SJSA1 (cell line): ENCODE measurements at places on chromosomes 5 and 9. TPM values are rescaled to one million over a fixed set of nuclear protein-coding genes. Genes with fewer than 3 reads are reported as not detected.

DNA sequence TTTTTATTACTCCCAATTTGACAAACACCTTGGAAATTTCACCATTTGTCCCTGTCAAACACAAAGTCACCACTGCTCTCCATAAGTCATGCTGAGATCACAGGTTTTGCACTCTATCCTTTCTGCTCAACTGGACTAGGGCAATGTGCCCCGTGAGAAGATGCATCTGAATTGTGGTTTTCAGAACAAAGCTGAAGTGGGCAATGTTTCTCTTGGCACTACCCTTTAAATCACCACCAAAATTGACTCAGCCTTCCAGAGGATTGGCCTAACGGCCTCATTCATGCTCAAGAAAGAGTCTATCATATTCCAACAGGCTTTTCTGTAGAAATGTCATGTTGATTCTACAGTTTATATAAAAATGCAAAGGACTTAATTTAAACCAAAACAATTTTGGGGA is 81.0 kb upstream of the TRIO start:
- DNase-seq: no peak

Gene RNF208
- not detected in 2 replicates for total RNA-seq

DNA sequence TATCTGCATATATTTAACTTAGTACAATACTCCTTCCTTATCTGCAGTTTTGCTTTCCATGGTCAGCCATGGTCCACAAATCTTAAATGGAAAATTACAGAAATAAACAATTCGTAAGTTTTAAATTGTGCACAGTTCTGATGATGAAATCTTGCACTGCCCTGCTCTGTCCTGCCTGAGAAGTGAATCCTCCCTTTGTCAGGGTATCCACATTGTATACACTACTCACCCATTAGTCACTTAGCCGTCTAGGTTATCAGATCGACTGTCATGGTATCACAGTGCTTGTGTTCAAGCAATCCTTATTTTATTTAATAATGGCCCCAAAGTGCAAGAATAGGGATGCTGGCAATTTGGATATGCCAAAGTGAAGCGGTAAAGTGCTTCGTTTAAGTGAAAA is 8.3 kb upstream of the YTHDC2 start:
- peak; percentile 37 for DNase-seq

DNA sequence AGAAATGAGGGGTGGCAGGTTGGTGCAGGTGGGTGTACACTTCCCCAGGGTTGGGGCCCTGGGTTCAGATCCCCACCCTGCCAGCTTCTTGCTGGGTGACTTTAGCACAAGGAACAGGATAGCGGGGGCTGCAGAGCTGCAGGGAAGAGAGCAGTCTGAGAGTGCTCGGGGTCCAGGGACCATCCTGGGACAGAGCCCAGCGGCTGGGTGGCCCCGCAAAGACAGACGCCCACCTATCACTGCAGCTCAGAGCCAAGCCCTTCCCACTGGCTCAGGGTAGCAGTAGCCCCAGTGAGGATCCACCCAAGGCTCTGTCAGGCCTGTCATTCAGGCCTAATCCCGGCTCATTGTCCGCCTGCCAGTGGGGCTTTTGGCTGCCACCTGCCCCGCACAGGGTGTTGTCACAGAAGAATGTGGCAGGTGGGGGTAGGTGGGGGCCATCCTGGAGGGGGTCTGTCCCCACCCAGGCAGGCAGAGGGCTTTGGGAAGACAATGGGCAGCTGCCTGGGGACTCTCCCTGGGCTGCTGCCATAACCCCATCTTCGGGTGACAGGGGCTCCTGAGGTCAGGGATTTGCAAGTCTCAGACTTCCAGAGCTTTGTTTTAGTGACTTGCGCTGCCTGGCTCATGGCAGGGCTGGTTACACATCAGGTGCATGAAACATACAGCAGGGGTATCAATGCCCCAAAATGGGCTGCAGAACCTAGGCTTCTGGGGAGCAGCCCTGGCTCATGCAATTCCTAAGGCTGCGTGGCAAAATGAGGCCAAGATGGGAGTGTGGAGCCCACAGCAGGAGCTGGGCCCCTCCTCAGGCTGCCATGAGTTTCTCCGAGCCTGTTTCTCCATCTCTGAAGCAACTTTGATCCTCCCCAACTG is 52.1 kb downstream of the BARX1 start:
- DNase-seq: no peak

DNA sequence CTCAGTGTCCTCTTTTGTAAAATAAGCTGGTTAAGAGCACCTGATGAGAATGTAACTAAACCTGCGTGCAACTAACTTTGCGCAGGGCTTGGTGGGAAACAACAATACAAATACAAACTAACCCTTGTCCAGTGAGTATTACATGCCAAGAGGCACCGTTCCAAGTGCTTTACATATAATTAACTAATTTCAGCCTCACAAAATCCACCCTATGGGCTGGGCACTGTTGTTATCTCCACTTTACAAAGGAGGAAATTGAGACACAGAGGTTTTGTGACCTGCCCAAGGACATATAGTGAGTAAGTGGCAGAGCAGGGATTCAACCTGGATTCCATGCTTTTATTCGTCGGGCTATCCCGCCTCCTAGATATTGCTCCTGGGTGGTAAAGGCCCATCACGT is 26.2 kb upstream of the TNIP1 start:
- no peak for DNase-seq

Gene PCDHB16
- 11.9 and 16.3 TPM in 2 replicates for total RNA-seq

DNA sequence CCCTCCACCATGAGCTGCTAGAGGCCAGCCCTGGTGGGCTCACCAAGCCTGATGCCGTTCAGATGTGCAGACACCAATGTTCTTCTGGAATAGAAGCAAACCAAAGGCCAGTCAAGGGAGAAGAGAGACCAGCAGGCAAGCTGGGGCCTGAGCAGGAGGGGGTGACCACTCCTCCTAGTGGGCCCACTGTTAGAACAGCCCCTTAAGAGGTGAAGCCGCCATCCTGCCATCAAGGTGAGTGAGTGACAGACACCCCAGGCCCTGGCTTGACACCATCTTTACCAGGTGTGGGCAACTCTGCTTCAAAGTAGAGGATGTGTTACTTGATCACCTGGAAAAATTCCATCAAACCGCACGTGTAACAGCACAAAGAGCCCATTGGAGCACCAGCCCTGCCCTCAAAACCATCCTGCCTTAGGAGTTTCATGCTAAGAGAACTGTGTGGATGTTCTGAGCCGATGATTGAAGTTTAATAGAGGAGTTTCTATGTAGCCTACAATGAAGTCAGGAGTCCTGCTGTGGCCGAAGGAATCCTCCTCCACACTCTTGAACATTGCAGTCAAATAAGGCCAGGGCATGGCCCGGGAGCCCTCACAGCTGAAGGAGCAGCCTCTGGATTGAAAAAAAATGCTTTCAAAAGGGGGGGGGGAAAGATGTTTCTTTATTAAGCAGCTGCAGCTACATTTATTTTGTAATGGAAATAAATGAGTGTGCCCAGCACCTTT is 20.8 kb downstream of the AMBP start:
- DNase-seq: no peak

DNA sequence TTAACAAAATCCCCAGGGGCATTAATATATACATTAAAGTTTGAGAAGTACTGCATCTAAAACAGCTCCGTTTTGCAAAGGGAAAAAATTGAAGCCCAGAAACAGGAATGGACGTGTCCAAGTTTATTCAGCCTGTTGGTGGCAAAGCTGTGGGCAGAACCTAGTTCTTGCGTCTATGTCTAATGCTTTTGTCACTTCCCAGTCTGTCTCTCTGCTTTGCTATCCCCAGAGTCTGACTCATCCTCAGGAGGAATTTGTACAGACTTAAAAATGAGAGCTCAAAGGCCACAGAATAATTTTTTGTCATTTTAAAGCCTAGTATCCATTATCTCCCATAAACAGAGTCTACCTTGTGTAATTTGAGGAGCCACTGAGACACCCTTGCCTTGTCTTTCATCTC is 330.9 kb upstream of the GRIA1 start:
- peak; percentile 21 for DNase-seq

Gene MEIKIN
- total RNA-seq: not detected in 2 replicates

Gene GARNL3
- 0.22 and 2.0 TPM in 2 replicates for total RNA-seq

- no peak for DNase-seq
Observed at GRCh38 chr5:144731786-144732185, 561.1 kb downstream of the KCTD16 start.

- DNase-seq: no peak
Observed at GRCh38 chr5:176846335-176847140, 36.2 kb downstream of the UNC5A start.
